Fibroblast of skin of abdomen (primary cell): ENCODE measurements at places on chromosomes 12 and 14.

DNA sequence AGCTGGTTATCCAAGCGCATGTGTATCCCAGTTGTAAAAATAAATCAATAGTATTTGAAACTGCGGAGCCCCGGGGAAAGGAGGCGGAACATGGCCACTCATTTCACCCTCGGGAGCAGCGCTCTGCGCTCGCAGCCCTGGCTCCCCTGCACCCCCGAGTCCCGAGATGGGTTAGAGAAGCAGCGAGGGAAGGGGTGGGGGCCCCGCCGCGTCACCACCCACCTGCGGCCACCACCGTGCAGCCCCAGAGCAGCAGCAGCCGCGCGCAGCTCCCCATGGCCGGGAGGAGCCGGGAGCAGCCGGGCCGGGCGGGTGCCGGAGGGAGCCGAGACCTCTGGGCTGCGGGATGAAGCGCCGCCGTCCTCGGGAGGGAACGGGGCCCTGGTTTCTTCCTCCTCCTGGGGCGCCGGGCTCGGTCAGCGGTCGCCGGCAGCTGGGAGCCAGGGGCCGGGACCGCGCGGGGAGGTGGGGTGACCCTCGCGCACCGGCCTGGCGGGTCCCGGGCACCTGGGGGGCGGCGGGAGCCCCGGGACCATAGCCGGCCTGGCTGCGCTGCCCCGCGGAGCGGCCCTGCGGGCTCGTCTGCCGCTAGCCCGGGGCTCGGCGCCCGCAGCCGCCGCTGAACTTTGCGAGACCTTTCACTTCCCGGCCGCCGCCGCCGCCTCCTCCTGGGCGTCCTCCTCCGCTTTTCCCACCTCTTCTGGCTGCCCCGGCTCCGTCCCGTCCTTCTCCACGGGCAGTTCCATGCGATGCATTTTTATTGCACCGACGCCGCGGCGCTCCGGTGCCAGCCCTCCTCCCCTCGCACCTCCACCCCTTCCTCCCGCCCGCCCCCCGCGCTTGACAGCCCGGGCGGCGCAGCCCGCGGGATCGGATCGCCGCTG, at the start of gene NTN4:
NTN4 (minus strand) TSS at position 732 of the 884 bp plus-strand sequence; CDS start at position 277, 455 bp downstream.
- DNase-seq, result no peak

DNA sequence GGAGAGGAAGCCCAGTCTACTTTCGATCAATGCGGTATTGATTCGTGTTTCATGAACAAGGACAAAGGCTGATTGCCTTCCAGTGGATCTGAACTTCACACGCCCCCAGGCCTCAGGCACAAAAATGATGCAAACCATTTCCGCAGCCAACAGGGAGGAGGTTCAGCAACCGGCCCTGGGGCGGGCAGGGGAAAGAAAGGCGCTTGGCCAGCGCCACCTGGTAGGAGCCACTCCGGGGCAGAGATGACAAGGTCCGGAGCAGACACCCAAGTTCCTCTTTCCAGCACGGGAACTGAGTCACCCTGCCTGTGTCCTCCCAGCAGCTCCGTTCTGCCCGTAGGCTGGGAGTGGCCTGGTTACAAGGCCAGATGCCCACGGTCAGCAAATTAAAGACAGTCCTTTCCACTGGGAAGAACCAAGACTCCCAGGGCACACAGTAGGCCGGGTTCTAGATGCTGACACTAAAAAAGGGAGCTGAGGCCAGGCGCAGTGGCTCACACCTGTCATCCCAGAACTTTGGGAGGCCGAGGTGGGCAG, 136.3 kb downstream of the SCARB1 start:
- DNase-seq, result no peak

GRCh38 chr14:100736269-100737180, 9.8 kb downstream of the DLK1 start:
- no peak for DNase-seq

DNA sequence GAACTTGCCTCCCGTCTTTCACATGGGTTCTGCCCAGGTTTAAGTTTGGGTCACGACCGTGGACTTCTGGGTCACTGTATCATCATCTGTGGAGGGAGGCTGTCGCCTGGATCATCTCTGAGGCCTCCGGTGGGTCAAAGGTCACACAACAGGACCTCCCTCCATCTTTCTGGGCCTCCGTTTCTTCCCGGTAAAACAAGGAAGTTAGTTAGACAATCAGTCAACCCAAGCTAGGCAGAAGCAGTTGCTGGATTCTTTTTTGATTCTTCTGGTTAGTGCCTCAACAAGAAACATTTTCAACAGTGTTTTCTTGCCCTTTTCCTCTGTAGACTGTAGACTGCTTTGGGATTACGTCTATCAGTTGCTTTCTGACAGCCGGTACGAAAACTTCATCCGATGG, 186.6 kb upstream of the BCL2L14 start:
- no peak for DNase-seq

GRCh38 chr12:50520416-50521207, 15.8 kb downstream of the DIP2B start:
- no peak for DNase-seq

DNA sequence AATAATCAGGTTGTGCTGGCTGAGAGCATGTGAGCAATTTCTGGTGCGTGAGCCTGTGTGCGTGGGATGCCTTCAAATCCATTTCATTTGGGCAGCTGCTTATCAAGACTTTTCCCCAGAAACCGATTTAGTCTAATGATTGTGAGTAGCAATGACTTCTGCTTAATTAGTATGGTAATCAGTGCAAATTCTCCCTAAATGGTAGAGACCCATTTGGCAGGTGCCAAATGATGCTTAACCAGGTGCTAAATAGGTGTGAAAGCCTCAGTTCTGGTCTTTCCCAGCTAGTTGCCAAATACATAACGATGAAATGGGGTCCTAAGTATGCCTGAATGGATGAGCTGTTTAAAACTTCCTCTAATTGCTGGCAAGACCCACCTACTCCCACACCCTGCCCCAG, 248.4 kb upstream of the CCDC196 start:
- DNase-seq, result no peak

DNA sequence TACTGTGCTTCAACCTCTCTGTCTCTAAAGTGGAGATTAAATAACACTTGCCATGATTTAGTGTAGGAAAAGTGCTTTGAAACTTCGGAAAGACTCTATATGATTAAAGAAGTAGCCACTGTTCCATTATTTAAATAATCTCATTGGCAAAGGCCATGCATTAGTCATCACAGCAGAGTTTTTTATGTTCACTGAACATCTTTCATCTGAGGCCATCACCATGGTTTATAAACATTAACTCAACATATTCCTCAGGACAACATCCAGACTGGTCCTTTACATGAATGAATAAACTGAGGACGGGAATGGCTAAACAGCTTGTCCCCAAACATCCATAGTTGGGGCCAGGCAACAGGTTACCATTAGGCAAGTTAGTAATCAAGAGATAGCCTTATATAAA, 124.6 kb upstream of the FRMD6 start:
- peak; percentile 64 for DNase-seq

- DNase-seq, result peak; percentile 88
Observed at GRCh38 chr12:106248312-106248845, 559 bp upstream of the CKAP4 start.

GRCh38 chr14:36293824-36294223, 26.6 kb downstream of the MBIP start:
- DNase-seq, result peak; percentile 67

GRCh38 chr12:41474001-41474400, 285.9 kb downstream of the PDZRN4 start:
- DNase-seq, result no peak

- no peak for DNase-seq
Observed at GRCh38 chr12:116620492-116621191, 61.5 kb downstream of the MAP1LC3B2 start.

- DNase-seq, result no peak
Observed at GRCh38 chr14:34489324-34489723, 27.3 kb upstream of the SPTSSA start.

DNA sequence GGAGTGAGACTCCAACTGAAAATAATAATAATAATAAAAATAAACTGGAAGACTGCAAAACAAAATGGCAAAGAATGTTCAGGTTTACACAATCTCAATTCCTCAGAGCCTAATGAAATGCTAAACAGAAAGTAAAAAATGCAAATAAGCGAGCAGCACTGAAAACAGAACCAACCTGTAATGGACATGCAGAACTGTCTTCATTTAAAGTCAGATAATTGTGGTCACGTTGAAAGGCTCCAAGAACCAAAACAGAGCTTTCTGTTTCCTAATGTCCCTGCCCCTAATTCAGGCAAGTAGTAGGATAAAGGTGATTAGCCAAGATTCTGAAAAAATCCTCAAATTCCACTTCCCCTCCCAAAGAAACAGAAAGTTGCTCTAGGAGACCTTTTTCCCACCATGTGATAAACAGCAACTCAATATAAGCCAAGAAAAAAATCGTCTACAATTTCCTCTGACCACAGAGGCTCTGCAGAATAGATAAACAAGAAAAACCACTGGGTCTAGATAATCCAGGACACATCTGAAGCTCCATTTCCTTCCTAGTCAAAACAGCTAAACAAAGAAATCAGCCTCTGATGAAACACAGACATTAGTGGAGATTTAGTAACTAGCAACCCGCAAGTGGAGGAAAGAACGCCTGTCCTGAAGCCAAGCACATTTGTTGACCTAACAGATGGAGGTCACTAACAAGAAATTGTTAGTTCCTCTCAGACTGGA, 3.0 kb downstream of the MIS18BP1 start:
- peak; percentile 54 for DNase-seq

DNA sequence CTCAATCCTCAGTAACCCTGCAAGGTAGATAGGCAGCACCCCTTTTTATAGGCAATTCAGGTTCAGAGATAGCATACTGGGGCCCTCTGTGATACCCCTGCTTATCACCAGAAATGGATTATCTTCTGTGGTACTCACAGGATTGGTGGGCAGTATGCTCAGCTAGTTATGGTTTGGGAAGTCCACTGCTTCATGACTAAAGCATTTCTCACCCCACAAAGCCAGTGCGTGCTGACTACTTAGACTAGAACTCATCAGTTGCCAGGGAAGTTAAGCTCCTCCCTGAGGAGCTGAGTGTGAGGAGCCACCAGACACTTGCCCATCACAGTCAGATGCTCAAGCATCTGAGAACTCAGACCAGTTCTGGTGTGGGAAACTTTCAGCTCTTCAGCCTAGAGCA, 76.3 kb downstream of the SCAF11 start:
- peak; percentile 84 for DNase-seq
